ENCODE measurements at places on chromosomes 5 and 9.

DNA sequence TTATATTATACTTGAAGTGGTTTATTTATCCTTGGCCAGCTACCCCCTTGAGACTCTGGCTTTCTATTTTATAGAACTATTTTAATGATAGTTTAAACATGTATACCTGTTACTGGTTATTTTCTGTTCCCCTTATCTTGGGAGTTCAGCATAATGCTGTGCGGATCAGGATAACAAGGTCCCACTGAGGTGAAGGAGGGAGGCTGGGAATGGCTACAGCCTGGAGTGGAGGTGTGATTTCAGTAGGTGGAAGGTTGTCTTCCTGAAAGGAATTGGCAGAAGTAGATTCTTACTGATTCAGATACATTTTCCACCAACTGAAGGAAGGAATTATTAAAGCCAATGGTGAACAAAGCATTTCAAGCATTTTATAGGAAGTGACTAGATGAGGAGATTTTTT lies 38.9 kb downstream of the PAM start:
- DNase-seq: no peak

DNA sequence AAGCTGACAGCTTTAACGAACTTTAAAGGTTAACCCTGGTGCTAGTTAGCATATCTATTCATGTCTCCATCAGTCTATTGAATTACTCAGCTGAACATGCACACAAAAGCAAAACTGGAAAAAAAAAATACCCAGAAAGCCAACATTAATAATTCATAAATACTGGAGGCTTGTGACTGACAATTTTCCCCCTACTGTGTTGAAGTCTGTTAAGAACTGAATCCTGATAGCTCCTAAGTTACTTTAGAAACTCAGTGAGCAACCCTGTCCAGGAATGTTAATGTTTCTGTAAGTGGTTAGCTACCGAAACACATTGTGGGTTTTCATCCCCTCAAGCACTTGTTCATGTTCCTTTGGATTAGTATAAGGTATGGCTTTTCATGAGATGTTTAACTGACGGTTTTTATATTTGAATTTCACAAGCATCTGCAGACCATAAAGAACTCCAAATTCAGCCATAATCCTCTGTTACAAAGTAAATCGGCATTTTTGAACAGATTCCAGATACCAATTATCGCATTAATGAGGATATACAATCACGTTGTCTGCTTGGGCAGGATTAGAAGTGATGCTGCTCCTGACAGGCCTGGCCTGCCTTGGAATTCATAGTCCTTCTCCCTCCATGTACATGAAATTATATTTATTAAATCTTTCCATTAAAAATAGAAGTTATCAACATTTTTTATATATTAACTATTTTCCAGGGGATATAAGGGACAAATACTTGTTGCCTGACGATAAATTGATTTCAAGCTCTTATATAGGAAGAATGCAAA lies 331.2 kb downstream of the TLE4 start:
- DNase-seq: no peak

DNA sequence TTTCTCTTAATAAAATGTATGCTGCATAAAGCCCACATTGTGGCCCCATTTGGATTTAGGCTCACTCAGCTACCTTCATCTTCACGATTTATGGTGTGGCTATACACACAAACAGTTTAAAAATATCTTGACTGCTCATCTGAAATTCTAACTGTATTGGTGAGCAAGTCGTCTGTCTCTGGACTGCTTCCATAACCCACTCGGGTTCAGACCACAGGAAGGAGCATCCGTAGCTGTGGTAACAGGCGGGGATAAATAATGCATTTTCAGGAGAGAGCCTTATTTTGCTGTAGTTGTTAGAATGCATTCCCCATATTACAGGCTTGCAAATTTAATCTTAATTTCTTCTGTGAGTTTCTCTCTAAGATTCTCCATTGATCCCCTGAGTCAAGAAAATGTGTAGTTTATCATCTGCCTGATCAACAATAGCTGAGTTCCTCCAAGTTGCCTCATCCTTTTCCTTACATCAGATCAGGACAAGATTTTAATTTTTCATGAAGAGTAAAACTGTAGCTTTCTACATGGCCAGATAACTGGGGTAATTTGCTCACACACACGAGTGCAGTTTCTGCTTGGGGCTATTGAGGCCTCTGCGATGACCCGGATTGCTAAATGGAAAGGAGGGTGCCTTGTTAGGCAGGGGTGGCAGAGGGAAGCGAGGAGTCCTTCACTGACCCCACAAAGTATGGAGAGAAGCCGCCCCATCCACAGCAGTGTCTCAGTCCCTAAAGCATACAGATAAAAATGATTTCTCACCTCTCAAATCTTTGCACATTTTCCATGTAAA lies 133.9 kb downstream of the FSTL4 start:
- DNase-seq: no peak

- DNase-seq: no peak
These were observed 331.3 kb downstream of the NSG2 start for GRCh38 chr5:174376726-174377373.

- no peak for DNase-seq
These were observed 44.3 kb downstream of the CYSTM1 start for GRCh38 chr5:140219068-140219991.

All from cardiac septum (tissue), 1 donor.